ENCODE measurements at places on chromosomes 16 and 17. TPM values are rescaled to one million over a fixed set of nuclear protein-coding genes. Genes with fewer than 3 reads are reported as not detected.

PRSS53 gene
- total RNA-seq: 8.1 TPM

PRKCB gene
- total RNA-seq: not detected

LPCAT2 gene
- total RNA-seq: 3.8 TPM

GSG1L gene
- total RNA-seq: not detected
